Glutamatergic neuron (in vitro differentiated cells): ENCODE measurements at places on chromosomes 3 and 15. TPM values are rescaled to one million over a fixed set of nuclear protein-coding genes. Genes with fewer than 3 reads are reported as not detected.

The AHSG gene
- total RNA-seq = not detected

The CNTN6 gene
- 23.2 TPM for total RNA-seq

The C3orf22 gene
- not detected for total RNA-seq

The KLHL40 gene
- total RNA-seq = 0.44 TPM

The EXD1 gene
- total RNA-seq = not detected

The CCR9 gene
- not detected for total RNA-seq

The SLC2A2 gene
- total RNA-seq = not detected

The GOLGA8T gene
- total RNA-seq = not detected

The GOLGA8J gene
- total RNA-seq = not detected

The HDC gene
- total RNA-seq = not detected

The MYEF2 gene
- 245 TPM for total RNA-seq

The THPO gene
- 1.6 TPM for total RNA-seq

The CLDN18 gene
- not detected for total RNA-seq

The CHDH gene
- total RNA-seq = 0.61 TPM

The PRC1 gene
- 42.5 TPM for total RNA-seq

The ANKRD34C gene
- not detected for total RNA-seq

The ZNF620 gene
- 18.6 TPM for total RNA-seq

The SAMMSON gene
- not detected for total RNA-seq

The SLC28A2 gene
- not detected for total RNA-seq
